ENCODE measurements at places on chromosomes 6 and 20.

GRCh38 chr20:59221707-59222252, 58.2 kb downstream of the ZNF831 start:
- no peak for DNase-seq

- DNase-seq: peak; percentile 91
Observed at GRCh38 chr20:50957798-50958614, at the start of gene DPM1. TSS of gene DPM1 (minus strand) at chr20:50958532. CDS start at chr20:50958523, 9 bp downstream.

GRCh38 chr20:21971436-21971835, 266.0 kb downstream of the PAX1 start:
- DNase-seq: peak; percentile 21

GRCh38 chr6:158900663-158901312, 81.6 kb upstream of the EZR start:
- no peak for DNase-seq

GRCh38 chr6:117494694-117495318, 12.3 kb downstream of the DCBLD1 start:
- DNase-seq: peak; percentile 35

DNA sequence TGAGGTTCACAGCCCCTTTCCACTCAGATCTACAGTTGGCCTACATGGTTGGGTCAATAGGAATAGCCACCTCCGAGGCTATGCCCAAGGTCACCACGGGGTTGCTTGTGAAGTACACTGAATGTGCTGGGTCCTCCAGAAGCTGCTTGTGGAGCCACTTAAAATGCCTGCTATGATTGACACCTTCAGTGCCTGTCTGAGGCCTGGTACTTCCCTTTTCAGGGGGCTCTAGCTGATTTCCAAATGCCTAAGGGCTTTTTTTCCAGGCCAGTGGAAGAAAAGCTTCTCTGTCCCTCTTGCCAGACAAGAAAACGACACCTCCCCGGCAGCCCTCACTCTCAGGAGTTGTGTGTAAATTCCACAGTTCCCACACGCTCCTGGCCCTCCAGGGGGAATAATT, 6.3 kb upstream of the NXT1 start:
- DNase-seq: no peak

DNA sequence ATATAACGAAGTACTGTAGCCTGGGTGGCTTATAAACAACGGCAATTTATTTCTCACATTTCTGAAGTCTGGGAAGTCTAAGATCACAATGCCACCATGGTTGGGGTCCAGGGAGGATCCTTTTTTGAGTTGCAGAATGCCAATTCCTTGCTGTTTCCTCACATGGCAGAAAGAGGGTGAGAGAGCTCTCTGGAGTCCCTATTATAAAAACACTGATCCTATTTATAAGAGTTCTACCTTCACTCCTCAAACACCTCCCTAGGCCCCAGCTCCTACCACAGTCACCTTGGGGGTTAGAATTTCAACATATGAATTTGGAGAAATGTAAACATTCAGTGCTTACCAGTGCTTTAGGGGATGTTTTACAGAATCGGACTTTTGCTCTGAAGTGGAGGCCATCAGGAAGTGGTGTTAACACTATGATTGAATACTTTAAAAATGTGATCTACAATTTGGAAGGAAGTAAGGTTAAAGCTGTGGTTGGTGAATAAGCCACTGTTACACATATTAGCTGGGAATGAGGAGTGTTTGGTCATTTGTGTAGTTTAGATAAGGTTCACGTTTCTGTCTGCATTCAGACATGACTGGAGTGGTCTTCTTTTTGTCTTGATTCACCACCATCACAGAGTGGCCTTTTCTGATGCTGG, 79.9 kb upstream of the SPTLC3 start:
- DNase-seq: peak; percentile 78

DNA sequence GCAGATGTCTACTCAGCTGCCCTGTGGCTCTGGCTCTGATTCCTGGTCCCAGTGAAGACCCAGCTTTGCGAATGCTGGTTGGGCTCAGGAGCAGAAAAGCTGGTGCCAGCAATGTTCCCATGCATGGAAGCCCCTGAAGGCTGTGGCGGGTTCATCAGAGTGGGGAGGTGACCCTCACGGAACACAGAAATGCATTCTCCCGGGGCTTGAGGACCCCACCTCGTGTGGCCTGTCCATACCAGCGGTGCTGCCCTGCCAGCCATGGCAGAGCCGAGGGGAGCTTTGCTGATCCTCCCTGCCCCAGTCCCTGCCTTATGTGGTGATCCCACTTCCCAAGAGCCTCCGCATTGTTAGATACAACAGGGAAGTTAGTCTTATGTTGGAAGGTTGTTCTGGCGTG, 157.7 kb upstream of the THBS2 start:
- no peak for DNase-seq

DNA sequence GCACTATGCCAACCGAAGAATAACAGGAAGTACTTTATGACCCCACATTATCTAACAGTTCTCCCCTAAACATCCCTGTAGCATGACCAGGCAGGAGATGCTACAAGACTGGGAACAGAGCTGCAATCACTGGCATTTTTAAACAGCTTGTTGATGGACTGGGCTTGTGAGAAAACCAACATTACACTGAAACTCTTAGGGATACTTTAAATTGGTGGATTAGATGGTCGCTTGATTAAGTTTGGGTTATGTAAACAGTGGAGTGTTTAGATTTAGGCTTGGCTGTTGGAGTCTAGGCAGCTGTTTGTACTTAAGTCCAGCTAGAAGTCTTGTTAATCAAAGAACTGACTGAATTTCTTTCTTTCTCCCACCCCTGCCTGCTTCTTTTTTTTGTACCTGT, 234.1 kb upstream of the BMP2 start:
- DNase-seq: no peak

- DNase-seq: no peak
Observed at GRCh38 chr6:91240878-91241603, 654.2 kb upstream of the MAP3K7 start.

GRCh38 chr6:90893400-90893799, 306.5 kb upstream of the MAP3K7 start:
- peak; percentile 41 for DNase-seq

- DNase-seq: peak; percentile 27
Observed at GRCh38 chr6:85676086-85676729, 33.5 kb upstream of the SYNCRIP start.

DNA sequence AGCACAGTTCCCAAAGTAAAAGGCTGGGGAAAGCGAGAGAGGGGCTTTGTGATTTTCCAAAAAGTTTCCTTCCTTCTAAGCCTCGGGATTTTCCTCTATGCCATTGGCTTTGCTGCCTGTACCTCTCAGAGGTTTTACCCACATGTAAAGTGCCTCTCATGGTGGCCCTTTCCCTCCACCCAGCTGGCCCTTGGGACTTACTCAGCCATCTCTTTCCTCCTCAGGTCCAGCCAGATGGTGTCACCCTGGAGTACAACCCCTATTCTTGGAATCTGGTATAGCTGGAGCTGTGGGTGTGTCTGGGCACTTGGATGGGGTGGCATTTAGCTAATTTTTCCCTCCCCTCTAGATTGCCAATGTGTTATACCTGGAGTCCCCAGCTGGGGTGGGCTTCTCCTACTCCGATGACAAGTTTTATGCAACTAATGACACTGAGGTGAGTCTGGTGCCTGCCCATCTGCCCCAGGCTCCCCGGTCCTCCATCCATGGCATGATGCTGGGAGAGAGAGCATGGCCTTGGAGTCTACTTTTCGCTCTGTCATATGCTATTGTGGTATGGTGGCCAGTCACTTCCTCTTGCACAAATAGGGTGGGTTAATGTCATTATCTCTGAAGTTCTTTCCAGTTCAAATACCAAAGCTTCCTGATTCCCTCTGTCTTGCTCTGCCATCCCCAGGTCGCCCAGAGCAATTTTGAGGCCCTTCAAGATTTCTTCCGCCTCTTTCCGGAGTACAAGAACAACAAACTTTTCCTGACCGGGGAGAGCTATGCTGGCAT, 1.1 kb downstream of the CTSA start:
- DNase-seq: peak; percentile 48

DNA sequence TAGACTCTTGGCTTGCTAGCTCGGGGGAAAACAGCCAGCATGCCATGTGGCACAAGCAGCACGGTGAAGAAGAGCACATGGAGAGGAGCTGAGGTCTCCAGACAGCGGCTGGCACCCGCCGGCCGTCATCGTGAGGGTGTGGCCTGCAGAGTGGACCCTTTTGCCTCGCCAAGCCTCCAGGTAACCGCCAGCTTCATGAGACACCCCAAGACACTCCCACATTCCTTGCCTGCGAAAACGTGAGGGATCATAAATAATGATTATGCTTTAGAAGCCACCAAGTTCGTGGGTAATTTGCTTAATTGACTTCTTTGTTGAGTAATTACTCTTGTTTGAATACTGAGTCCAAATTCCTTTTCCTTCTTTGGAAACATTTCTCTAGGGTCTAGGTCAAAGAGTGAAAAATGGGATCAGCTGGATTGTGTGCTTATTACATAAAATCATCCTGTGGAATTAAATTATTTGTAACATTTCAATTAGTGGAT, 23.2 kb downstream of the FAM50B start:
- DNase-seq: no peak

DNA sequence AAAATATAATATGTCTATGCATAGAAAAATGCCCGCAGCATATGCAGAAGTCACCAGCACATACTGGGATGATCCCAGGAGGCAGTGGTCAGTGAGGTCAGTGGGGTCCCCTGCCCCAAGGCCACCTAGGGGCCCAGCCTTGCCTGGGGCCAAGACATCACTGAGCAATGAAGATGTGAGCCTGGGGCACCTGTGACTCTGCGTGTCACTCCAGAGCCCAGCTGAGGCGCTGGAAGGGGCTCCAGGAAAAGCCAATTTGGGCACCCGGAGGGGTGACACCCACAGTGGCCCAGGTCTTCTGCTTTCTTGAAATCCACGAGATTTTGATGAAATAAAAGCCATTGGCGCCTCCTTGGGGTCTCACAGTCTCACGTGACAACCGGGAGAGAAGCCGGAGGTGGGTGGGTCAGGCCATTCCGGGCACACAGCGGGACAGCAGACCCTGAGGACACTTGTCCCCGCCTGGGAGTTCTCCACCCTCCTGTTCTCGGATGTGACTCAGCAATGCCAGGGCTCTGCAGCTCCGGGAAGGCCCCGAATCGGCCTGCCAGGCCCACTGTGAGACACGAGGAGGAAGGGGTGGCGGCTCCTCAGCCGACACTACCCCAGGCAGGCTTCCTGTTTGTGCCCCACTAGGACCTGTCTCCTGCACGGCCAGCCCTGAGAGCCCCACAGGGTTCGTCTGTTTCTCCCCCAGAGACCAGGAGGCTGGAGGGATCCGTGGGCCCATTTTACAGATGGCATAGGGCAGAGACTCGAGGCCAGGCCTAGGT, 24.4 kb upstream of the SLCO4A1 start:
- peak; percentile 46 for DNase-seq

DNA sequence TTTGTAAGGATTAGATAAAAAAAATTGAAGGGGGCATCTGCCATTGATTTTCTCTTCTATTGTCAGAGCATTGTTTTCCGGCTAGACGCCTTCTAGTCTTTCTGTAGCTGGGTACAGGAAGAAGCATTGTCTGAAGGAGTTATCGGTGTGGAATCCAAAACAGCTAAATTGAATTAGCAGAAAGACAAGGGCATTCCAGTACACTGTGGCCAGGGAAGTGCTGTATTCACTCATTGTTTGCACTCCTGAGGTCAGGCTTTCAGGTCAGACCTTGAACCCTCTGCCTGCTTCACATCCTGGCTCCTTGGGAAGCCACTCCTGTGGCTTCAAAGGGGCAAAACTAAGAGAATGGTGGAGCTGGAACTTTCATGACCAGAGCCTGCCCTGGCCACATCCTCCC, 81.1 kb upstream of the SNAP25 start:
- no peak for DNase-seq

GRCh38 chr6:87444362-87444761, 28.4 kb upstream of the SLC35A1 start:
- no peak for DNase-seq

- DNase-seq: peak; percentile 53
Observed at GRCh38 chr6:41463062-41463930, 82.9 kb upstream of the FOXP4 start.

- DNase-seq: peak; percentile 69
Observed at GRCh38 chr6:26156850-26157250, 69.6 kb downstream of the HFE start.

- DNase-seq: peak; percentile 16
Observed at GRCh38 chr20:6699921-6700562, 67.4 kb upstream of the BMP2 start.

DNA sequence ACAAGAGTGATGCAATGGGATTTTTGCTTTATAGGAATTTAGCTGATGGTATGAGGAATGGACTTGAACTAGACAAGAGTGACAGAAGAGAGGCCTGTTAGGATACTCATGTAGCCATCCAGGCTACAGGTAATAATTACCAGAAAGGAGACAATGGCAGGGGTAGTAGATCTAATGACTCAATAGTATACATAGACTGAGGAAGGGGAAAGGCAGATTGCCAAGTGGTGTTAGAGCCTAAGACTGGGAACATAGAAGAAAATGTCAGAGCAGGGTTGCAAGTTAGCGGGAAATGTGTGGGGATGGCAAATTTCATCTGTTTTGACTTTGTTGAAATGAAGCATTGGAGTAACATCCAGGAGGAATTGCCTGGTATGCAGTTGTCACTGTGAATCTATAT, 295.6 kb downstream of the UTRN start:
- DNase-seq: no peak

DNA sequence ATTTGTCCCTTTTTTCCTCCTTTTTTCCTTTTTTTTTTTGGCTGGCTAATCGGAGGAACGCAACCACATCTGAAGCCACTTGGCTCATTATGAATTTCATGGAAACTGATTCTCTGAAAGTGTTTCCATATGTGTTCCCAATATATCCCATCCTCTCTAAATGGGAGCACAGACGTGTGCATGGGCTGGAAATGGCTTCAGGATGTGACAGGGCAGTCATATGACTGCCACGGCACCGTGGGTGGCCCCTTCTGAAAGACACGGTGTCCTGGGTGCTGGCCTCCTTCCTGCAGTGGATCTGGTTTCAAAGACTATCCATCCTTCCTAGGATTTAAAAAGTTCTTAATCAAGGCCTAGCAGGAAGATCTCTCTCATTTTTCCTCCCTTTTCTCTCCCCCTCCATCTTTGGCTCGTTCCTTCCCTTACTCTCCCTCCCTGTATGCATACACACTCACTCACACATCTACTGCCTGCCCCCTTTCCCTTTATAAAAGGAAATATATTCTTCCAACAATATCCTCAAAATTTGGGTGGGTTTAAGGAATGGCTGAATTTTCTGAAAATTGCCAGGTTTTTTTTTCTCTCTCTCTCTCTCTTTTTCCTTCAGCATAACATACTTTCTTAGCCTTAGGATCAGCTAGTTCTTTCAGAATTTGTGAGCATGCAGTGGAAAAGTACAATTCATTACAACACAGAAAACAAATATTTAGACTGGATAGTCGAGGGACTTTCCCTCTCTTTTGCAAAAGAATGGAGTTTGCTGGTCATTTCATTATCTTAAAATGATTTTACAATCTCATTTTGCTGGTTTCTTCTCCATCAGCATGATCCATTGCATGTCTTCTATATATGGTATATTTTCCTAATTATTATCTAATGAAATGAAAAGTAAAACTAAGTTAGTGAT, 161.2 kb upstream of the SUPT3H start:
- DNase-seq: no peak

GRCh38 chr20:54132612-54133433, 41.0 kb downstream of the CYP24A1 start:
- peak; percentile 99 for DNase-seq

- DNase-seq: peak; percentile 5
Observed at GRCh38 chr20:15951658-15952057, 621.6 kb downstream of the KIF16B start.
